Urothelium cell line (cell line): ENCODE measurements at places on chromosomes 16 and 17.

DNA sequence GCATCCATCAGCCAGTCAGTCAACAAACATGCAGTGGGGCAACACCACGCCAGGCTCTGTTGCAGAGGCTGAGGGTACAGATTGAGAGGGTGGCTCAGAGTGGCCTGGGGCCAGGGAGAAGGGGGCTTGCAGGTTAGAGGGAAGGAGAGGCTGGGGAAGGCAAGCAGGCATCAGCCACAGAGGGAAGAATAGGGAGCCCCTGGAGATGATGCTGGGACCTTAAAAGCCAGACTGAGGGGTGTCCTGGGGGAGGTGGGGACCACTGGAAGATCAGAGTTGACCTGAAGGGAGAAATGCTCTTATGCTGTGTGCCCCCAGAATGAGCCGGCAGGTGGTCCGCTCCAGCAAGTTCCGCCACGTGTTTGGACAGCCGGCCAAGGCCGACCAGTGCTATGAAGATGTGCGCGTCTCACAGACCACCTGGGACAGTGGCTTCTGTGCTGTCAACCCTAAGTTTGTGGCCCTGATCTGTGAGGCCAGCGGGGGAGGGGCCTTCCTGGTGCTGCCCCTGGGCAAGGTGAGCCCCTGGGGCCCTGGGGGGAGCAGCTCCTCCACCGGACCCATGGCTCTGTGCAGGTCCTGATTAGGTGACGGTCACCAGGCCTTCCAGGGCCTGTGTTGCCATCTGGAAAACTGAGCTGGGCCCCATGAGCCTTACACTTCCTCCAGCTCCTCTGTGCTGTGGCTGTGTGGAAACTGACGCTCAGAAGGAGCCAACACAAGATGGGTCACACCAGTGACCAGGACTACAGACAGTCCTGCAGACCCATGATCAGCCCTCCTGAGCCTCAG lies 1.7 kb downstream of the CORO1A start:
- no peak for DNase-seq

DNA sequence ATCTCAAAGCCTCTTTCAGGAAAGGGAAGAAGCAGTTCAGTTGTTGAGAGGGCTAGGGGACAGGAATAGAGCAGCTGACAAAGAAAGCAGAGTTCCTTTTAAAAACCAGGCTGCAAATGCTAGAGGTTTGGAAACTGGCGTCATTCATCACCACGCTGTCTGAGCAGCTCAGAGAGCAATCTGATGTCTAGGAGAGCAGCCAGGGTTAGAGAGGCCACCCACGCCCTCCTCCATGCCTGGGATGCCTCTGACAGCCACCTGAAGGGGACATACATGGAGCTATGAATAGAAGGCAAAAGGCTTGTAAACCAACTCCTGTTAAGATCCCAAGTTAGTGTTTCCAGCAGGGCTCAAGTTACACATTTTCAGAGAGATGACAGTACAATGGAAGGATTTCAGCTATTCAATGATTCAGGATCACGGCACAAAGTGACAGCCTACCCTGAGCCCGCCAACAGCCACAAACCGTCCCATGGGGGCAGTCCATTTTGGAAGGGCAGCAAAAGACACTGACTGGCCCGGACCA lies 12.4 kb downstream of the RAB5C start:
- peak; percentile 26 for DNase-seq

GRCh38 chr17:81491181-81491581 lies 21.4 kb downstream of the ACTG1 start:
- no peak for DNase-seq

DNA sequence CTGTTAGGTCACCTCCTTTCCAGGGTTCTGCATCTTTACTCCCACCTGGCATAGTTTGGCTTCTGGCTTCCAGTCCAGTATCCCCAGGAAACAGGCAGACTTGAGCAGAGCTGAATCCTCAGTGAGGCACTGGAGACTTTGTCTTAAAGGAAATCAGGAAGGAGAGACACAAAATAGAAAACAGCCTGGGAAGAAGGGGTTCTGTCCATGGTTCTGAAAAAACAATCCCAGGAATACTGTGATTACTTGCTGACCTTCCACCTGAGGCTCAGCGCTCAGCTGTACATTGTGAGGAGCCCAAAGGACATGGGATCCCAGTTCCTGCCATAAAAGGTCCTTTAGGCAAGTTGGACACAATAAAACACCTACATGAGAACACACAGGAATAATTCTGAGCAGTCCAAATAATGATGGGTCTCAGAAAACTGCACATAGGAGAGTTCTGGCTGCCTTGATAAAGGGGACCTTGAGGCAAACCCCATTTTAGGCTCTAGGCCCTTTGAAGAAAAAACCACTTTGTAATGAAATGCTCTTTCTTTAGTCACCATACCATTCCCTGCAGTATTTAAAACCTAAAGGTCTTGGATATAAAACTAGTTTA lies 81.4 kb upstream of the CRHR1 start:
- DNase-seq = peak; percentile 44

GRCh38 chr17:57584050-57584551 lies 161.0 kb downstream of the CCDC182 start:
- DNase-seq = no peak

GRCh38 chr17:65820306-65820705 lies 258.9 kb upstream of the AXIN2 start:
- DNase-seq = no peak

DNA sequence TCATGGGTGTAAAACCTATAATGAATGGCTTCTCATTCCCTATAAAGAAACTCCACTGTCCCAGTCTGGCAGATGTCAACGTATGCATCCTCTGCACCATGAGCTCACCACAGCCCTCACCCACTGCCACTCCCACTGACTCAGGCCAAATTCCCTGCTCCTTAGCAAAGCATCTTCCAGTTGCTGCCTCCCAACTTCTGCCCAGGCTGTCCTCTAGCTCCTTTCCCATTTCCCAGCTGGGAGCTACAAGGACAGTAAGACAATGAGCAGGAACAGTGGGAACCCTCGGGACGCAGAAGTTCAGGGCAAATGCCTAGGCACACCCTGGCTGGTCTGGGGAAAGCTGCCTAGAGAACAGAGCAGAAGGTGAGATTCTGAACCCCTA lies 9.1 kb upstream of the THAP11 start:
- DNase-seq = peak; percentile 41

- peak; percentile 83 for DNase-seq
Measured at GRCh38 chr16:3022208-3022683, 1.5 kb downstream of the HCFC1R1 start.

DNA sequence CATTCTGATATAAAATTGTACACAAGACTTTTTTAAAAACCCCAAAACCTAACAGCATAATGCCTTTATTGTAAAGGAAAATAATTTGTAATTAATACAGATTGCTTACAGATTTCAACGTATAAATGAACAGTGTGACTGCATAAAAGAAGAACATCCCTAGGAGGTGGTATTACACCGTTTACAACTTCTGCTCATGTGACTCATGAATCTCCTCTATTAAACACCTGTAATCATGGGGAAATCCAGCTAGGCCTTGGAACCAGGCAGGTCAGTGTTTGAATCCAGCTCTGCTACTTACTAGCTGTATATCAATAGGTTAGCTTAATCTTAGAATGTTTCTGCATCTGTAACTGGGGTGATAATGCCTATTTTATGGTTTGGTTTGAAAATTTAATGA lies 15.2 kb downstream of the RABEP1 start:
- DNase-seq = no peak

DNA sequence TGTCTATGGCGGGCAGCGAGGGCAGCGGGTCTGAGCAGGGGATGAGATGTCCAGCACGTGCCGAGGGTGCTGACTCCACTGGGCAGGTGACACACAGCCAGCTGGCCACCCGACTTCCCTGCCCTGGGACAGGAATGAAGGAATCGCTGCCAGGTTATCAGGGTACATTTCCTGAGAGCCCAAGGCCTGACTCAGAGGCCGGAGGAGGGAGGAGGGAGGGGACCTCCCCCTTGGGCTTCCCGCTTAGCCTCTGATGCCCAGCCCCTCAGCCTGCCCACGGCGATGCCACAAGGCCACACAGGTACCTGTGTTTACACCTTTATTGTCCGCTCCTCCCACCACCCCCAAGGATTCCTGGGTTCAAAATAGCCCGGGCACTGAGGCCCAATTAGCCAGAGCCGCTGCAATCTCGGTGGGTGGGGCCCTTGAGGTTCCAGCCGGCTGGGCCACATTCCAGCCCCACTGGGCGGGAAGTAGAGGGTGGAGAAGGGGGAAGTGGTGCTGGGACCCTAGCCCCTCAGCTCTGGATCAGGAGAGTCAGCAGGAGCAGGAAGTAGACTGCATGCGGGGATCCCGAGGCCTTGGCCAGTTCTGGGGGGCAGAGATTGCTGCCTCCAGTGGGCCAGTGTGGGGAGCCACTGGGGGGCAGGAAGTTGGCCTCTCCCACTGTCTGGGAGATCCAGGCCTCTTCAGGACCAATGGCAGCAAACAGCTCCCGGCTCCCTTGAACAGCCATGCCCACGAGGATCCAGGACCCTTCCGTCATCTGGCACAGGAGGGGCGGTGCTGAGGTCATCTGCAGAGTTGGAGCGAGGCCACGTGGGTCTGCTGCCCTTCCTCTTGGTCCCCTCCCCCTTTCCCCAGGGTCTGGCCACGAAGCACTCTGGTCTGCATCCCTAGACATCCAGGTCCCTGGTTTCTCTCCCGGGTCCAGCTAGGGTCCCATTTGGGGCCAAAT lies 3.4 kb upstream of the PRSS8 start:
- peak; percentile 76 for DNase-seq
